ENCODE measurements at places on chromosomes 12 and 14.

DNA sequence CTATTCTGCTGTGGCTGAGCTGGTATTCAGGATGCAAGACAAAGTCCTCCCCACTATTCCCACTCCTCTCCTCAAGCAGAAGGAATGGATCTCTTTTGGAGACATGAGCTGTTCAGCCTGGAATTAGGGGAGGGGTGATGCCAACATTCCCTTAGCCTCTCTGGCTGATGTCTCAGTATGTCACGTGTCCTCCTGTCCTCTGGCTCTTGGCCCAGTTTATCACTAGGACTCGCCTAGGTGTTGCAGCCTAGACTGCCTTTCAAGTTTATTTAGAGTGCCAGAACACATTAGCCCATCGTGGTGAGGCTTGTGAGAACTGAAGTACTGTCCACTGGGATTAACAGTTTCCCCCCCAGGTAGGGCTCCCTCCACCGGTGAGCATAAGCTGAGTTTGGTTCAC lies 239.9 kb upstream of the MIS18BP1 start:
- DNase-seq = peak; percentile 31

DNA sequence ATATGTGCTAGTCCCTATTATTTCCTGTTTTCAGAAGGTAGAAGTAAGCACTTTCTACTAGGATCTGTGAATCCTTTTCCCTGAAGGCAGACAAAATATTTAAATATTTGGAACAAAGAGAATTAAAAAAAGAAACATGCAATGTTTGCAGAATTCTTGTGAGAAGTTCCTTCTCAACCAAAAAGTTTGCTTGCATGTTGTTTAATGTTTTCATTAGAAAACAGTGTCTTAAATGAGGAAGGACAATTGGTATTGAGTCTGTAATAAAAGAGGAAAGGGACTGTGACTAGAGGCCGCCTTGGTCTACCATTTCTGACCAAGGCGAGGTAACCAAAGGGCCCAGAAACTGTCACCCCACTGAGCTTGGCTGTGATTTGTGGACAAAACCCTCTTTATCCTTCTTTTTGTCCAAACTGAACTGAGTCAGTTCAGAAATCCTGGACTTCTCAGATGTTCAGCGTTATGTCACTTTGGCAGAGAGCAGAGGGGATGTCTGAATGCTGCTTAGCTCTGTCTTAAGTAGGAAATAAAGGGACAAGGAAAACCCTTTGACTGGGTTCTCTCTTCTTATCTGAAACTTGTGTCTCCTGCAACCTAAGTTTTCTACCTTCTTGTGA lies 129.8 kb upstream of the CPM start:
- no peak for DNase-seq

GRCh38 chr14:67773844-67774377 lies 42.5 kb downstream of the ZFYVE26 start:
- no peak for DNase-seq

DNA sequence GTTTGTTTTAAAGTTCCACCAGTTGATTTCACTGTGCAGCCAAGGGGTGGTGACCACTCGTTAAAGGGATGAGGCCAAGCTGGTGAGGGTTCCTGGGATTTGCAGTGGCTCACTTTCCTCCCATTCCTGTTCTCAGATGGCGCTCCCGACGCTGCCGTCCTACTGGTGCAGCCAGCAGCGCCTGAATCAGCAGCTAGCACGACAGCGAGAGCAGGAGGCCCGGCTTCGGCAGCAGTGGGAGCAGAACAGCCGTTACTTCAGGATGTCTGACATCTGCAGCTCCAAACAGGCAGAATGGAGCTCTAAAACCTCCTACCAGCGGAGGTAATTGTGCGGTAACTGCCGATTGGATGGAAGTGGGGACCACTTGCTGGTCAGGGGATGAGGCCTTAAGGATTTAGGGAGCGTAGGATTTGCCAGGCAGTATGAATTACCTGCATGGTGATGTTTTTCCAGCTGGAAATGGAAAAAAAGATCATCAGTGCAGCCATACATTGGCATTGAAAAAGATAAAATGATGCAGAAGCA lies 2.9 kb downstream of the TCHP start:
- no peak for DNase-seq

- no peak for DNase-seq
These were observed 1.6 kb upstream of the C1R start for GRCh38 chr12:7093892-7094291.

- peak; percentile 82 for DNase-seq
These were observed 2.4 kb upstream of the TCL1B start for GRCh38 chr14:95683793-95684192.

- DNase-seq = no peak
These were observed 53.6 kb downstream of the GOLGA5 start for GRCh38 chr14:92847749-92848148.

GRCh38 chr12:93540466-93540865 lies 32.0 kb upstream of the SOCS2 start:
- DNase-seq = no peak

GRCh38 chr14:83289390-83289789 lies 1755.7 kb upstream of the SEL1L start:
- no peak for DNase-seq

DNA sequence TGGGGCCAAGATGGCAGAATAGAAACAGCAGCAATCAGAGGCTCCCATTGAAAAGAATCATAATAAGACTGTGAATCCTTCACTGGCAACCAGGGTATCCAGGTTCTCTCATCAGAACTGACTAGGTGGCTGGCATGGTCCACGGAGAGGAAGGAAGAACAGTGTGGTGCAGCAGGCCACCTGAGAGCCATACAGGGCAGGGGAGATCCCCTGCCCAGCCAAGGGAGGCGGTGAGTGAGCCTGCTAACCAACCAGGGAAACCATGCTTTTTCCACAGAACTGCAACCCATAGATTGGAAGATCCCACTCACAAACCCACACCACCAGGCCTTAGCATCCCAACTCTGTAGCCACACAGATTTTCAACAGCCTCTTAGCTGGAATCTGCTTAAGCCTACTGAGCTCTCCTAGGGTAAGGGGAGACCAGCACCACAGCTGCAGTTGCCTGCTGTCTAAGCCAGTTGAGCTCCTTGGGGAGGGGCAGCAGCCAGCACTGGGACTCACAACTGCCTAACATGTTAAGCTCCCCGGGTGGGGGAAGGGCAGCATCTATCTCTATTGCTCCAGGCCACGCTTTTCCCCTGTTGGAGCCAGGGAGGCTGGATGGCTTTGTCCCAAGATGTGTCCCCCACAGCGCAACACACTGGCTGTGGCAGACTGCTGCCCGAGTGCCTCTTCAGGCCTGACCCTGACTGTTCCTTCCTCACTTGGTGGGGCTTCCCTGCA lies 342.6 kb upstream of the CCDC196 start:
- peak; percentile 32 for DNase-seq

- DNase-seq = peak; percentile 86
These were observed 601 bp downstream of the COX14 start for GRCh38 chr12:50112456-50113218.

DNA sequence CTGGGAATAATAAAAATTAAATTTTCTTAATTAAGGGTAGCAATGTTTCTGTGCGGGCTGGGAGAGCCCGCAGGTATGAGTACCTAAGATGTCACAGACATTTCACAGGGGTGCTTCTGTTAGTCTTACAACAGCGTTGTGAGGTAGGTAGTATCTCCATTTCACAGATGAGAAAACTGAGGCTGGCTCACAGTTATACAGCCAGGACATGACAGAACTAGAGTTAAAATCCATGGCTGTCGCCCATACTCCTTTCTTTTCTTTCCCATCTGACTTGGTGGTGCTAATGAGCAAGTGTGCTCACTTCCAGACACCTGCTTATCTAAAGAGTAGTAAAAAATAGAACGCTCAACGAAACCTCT lies 2.1 kb downstream of the BMAL2 start:
- DNase-seq = no peak

GRCh38 chr14:71108398-71109119 lies 201.3 kb downstream of the PCNX1 start:
- DNase-seq = no peak

DNA sequence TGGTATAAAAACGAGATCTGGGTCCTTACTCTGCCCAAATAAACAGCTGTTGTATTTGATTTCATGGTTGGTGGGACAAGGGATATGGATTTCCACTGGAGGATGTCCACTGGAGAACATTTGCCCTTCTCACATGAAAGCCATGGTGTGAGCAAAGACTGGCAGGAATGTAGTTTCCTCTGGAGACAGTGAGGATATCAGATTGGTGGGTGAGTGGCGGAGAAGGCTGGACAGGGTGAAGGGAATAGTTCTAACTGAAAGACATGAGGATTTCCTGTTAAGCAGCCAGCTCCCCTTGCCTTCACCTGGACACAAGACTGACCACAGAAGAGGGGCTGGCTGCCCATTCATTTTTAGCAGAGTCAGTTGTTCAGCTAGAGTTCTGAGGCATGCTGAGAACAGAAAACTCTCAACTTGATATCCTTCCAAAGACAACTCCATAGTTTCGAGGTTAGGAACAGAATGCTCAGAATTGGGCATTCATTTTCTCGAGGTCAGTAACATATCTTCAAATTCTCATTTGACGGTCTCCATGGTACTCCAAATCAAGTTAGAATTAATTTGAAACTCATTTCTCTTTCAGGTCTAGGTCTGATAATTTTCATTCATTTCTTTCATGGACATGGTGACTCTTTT lies 365.7 kb downstream of the LRIG3 start:
- no peak for DNase-seq

DNA sequence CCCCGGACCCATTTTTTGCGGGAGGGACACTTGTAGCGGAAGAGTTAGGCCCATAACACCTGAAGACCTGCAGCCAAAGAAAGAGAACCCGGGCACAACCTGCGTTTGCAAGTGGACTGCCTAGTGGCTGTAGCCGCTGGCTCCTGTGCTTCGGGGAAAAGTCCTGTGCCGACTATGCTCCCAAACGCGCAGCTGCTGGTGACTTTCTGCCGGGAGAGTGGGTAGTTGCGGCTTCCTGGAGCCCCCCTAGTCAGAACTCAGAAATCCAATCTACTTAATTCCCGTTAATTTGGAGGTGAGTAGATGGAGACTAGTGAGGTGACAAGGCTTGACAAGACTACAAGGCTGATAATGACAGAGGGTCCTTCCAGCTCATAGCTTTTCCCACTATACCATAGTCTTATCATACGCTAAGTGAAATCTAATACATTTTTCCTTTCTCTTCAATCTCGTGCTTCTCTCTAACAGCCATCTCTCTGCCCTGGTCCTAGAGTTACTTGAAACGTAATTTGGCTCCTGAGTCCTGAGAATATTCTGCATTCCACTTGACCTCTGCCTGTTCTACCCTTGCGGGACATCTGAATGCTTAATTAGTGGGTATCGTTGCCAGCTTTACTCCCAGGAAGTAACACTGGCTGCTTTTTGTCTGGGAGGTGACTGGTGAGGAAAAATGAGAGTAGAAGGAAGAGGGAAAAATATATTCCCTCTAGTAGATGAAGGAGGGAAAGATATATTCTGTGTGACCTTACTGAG lies 556 bp downstream of the MTHFD1 start:
- DNase-seq = peak; percentile 46

- no peak for DNase-seq
These were observed 106.0 kb upstream of the CCDC196 start for GRCh38 chr14:66380143-66380542.

DNA sequence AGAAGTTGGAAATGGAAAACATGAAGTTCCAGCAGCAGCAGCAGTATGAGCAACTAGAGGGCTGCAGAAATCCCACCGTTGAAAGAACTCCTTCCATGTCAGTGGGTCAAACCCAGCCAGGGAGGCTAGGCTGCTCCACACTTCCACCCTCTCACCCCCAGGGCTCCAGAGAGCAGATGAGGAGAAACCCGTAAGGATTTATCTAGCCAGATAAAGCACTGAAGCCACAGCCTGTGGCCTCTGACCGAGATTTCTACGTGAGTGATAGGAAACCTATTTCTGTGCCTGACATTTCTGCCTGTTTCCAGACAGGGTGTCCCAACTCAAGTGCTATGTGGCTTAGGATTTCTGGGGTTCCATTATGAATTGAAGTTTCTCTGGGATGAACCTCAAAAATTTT lies 100.0 kb upstream of the EEA1 start:
- DNase-seq = no peak

- DNase-seq = no peak
These were observed 19.1 kb downstream of the TPCN1 start for GRCh38 chr12:113240395-113240794.

GRCh38 chr12:1488908-1489381 lies 105.4 kb downstream of the FBXL14 start:
- peak; percentile 84 for DNase-seq

GRCh38 chr12:124248941-124249825 lies 45.7 kb upstream of the RFLNA start:
- no peak for DNase-seq

DNA sequence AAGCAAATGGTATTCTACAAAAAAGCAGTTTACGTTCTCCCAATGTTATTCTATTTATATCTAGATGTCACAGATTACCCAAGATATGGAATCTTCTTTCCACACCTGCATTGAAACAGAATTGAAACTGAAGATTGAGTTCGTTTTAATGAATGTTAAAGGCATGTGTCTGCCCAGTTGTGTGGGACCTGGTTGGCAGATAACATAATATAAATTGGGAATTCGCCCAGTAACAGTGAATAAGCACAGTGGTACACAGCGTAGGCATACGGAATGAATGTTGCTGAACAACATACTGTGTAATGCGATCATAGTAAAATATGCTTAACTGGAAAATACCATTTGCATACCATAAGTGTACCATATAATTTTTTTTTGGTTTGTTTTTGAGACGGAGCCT lies 4.3 kb downstream of the KHNYN start:
- no peak for DNase-seq

DNA sequence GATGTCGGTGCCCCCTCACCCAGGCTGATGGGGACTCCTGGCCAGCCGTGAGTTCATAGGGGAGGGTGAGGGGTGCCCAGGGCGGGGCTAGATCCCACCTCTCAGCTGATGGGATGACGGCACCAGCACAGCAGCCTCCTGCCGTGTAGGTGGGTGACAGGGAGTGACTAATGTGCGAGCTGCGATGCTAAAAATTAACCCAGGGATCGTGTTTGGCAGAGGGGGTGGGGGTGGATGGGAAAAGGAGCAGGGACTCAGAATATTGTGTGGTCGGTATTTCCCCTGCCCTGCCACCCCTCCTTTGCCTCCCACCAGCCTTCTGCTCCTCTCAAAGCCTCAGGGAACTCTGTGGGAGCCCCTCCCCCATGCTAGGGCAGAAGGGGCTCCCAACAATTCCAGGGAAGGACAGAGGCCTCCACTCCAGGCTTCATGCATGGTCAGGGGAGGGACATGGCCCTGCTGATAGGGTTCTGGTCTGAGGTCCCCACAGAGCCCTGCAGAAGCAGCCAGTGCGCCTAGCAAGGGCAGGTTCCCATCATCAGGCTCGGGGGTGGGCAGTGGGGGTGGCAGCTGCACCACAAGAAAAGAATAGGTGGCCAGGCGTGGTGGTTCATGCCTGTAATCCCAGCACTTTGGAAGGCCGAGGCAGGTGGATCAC lies 12.5 kb downstream of the TAMALIN start:
- DNase-seq = no peak

DNA sequence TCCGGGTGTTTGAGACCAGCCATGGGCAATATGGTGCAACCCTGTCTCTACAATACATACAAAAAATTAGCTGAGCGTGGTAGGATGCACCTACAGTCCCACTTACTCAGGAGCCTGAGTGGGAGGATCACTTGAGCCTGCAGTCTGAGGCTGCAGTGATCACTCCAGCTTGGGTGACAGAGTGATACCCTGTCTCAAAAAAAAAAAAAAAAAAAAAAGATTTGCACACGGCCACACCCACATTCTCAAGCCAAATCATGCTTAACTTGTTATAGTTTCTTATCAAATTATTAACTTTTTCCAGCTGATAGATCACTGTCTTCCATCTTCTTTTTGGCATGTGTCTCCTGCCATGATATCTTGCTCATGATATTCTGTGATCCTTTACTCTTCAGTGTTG lies 6.8 kb downstream of the DRAM1 start:
- no peak for DNase-seq
